ENCODE measurements at places on chromosomes 6 and 20.
A peak's percentile ranks its signal among the peaks of the same experiment; 100 is the strongest.

- no peak for DNase-seq
These were observed 156.3 kb downstream of the KIF6 start for GRCh38 chr6:39568896-39569295.

GRCh38 chr6:27517928-27518787, 45.3 kb upstream of the ZNF184 start:
- no peak for DNase-seq

DNA sequence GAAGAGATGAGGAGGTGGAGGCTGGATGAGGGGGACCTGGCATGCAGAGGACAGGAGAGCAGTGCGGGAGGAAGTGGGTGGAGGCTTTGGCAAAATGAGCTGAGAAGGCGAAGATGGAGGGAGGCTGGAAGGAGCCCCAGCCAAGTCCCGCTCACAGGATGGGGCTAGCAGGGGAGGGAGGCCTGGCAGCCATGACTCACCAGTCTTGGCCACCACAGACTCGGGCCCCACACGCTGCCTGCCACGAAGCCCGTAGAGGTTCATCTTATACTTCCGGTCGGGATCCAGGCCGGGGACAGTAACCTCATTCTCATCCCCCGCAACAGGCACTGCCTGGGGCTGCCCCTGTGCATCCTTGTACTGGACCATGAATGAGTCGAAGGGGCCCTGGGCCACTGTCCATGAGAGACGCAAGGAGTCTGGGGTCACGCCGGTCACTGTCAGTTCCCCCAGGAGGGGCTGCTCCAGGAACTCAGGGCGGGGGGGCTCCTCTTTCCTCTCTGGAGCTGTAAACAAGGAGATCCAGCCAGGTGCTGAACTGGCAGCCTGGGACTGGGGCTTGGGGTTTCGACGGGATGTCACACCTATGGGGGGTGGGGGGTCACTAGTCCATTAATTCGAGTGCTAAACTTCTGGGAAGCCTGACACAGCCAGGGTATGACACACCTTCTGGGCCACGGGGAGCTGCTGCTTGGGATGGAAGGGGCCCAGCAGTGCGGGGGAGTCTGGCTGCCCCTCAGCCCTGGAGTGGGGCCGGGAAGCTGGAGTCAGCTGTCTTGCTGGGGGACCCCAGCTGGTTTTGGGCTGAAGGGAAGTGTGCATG, 27.8 kb downstream of the TNXB start:
- peak; percentile 12 for DNase-seq

DNA sequence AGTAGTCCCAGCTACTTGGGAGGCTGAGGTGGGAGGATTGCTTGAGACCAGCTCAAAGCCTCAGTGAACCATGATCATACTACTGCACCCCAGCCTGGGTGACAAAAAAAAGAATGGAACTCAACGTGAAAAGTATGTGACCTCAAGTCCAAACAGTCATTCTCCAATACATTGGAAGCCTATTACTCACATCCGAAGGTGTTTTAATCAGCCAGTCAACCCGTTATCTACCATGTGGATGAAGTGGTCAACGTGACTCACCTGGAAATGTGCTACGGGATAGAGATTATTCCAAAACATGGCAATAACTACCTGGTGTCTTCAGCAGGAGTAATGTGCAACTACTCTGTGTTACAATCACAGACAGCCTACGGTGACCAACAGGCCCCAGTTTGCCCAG, 85.8 kb upstream of the TOP1 start:
- no peak for DNase-seq

DNA sequence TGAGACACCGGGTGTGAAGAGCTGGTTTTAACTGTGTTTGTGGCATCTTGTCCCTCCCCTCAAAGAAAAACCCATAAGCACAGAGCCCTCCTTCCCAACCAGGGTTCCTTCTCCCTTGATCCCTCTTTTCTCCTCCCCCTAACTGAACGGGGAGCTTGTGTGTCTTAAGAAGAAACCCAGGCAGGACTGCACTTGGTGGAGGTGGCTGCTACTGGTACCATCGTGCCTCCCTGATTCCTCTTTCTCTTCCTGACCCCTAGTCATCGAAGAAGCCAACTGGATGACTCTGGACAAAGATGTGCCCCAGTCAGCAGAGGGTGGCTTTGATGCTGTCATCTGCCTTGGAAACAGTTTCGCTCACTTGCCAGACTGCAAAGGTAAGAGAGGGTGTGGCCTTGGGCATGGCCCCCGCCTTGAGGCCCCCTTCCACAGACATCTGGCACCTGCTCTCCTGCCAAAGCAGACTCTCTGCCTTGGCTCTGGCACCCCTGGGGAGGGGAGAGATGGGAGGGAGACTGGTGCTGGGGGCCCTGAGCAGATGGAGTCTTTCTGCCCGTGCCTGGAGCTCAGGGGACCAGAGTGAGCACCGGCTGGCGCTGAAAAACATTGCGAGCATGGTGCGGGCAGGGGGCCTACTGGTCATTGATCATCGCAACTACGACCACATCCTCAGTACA, 2.1 kb downstream of the GNMT start:
- no peak for DNase-seq

GRCh38 chr6:116019428-116019827, 41.3 kb downstream of the FRK start:
- no peak for DNase-seq

GRCh38 chr6:31114970-31115849, 610 bp downstream of the PSORS1C1 start:
- DNase-seq, result no peak

- no peak for DNase-seq
These were observed 198.5 kb downstream of the TTLL2 start for GRCh38 chr6:167523426-167523825.

- DNase-seq, result no peak
These were observed 174.6 kb downstream of the SYNDIG1 start for GRCh38 chr20:24643731-24644626.

- no peak for DNase-seq
These were observed 44.1 kb upstream of the GRM4 start for GRCh38 chr6:34189806-34190503.

DNA sequence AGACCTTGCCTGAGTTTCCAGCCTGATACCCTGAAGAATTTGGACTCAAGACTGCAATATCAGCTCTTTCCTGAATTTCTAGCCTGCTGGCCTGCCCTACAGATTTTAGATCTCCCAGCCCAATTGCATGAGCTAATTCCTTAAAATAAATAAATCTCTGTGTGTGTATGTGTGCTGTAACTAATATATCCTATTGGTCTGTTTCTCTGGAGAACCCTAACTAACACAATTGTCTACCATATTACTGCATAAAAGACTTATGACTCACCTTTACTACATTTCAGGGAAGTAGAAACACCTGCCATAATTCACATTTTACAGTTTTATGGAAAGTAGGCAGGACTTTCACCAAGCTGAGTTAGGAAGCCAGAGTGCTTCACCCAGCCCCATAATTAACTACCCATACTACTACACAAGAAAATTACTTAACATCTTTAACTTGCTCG, 90.7 kb upstream of the BEND6 start:
- no peak for DNase-seq

DNA sequence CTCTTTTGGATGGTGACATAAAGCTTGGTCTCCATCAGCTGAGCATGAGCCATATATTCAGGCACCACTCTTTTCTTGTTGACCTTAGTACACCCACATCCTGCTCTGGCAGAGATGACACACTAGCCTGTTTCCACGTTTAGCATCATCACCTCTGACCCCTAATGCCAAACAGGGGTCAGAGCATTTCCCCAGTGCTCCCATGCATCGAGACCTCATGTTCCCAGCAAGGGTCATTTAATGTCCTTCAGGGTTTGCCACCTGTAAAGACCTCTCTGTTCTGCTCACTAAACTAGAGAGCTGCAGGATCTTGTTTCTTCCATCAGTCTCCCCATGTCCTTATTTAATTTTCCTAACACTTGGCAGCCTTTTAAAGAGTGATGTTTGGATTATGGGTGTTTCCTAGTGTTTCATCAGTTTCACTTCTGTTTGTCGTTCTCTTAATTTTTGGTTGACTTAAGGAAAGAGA, 97.5 kb downstream of the AIG1 start:
- DNase-seq, result no peak

DNA sequence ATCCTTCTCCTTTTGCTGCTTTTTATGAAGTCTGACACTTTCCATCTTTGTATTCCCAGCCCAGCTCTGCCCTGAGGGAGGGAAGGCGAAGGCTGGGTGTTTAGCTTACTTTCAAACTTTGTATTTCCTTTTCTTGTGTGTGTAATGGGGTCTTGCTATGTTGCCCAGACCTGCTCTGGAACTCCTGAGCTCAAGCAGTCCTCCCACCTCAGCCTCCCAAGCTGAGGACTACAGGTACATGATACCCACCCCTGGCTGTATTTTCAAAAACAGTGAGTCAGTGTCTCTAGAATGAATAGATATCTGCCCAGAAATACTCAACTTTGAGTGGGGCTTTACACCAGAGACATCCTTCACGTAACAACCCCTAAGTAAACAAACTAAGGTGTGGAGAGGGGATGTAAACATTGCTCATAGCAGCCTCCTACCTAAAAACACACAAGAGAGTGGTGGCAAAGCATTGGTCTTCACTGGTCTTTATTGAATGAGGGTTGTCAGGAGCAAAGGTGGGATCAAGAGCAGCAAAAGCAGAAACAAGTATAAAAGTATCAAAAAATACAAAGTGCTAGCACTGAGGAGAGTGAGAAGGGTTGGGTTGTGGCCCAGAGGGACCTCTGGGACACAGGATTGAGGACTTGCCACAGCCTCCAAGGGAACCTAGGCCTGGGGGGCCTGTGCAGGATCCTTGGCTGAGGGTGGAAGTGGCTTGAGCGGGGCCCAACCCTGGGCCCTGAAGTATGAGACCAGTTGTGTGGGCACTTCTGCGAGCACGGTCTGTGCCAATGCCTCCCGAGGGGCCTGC, 10.2 kb downstream of the SPAG4 start:
- no peak for DNase-seq
